ENCODE measurements at places on chromosomes 12 and 14. TPM values are rescaled to one million over a fixed set of nuclear protein-coding genes. Genes with fewer than 3 reads are reported as not detected.
A peak's percentile ranks its signal among the peaks of the same experiment; 100 is the strongest.

NFE2 gene
- total RNA-seq, result 2.7 TPM

RNASE7 gene
- not detected for total RNA-seq

ACACB gene
- total RNA-seq, result 16.2 TPM

AEBP2 gene
- total RNA-seq, result 20.0 TPM

GPR132 gene
- total RNA-seq, result under 0.01 TPM

- peak; percentile 84 for DNase-seq
Observed at GRCh38 chr14:71855399-71856036, 76.7 kb upstream of the RGS6 start.

DNA sequence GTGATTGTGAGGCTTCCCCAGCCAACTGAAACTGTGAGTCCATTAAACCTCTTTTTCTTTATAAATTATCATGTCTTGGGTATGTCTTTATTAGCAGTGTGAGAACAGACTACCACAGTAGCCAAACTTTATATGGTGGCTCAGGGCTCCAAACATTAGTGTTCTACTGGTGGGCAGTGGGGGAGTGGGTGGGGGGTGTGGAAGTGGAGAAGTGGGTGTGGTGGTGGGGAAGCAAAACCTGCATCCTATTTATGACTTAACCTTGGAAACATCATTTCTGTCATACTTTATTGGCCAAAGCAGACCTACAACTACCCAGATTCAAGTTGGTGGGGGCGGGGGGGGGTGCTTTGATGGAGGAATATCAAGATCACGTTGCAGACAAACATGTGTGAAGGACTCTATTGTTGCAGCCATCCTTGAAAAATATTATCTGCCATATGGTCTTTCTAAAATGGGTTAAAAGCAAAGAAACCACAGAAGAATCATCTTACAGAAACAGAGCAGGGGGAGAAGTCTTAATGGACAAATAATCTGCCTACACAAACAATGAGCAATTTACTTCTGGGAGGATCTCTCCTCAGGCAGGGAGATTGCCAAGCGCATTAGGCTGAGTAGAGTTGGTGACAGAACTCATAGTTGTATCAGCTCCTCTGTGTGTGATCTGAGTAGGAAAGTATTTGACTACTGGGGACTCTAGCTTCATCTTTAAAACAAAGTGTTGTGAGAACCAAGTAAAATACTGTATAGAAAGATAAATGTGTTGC lies 1.4 kb upstream of the PWP1 start:
- DNase-seq, result peak; percentile 81

GRCh38 chr12:109736552-109737108 lies 23.0 kb downstream of the FAM222A start:
- DNase-seq, result peak; percentile 91

DNA sequence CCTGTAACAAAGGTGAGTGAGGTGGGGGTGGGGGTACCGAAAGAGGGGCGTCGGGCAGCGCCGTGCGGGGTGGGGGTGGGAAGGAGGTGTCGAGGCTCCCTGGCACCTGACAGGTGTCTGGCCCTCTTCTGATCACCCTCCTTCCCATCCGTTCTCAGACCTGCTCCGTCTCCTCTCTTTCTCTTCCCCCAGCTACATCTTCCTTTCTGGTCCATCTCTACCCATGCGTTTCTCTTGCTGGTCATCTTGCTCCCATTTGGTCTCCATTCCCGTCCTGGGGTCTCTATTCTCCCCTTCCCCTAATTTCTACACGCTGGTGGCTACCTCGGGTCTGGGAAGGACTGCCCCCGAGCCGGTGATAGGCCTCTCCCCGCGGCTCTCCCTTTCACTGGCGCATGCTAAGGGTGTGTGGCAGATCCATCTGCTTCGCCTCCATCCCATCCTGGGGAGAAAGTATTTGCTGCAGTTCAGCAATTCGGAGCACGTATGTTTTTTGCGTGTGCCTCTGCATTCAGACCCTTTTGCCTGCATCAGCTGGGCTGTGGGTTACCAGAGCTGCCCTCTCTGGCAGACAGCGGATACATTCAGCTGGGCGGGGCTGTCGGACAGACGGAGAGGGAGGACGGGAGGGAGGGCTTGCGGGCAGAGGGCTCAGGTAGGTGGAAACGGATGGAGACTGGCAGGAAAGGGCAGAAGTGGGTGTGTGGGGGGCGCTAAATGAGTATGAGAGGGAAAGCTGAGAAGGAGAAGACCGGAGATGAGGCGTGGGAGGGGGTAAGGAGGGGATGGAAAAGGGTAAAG lies 730 bp downstream of the CLSTN3 start:
- DNase-seq, result peak; percentile 93

DNA sequence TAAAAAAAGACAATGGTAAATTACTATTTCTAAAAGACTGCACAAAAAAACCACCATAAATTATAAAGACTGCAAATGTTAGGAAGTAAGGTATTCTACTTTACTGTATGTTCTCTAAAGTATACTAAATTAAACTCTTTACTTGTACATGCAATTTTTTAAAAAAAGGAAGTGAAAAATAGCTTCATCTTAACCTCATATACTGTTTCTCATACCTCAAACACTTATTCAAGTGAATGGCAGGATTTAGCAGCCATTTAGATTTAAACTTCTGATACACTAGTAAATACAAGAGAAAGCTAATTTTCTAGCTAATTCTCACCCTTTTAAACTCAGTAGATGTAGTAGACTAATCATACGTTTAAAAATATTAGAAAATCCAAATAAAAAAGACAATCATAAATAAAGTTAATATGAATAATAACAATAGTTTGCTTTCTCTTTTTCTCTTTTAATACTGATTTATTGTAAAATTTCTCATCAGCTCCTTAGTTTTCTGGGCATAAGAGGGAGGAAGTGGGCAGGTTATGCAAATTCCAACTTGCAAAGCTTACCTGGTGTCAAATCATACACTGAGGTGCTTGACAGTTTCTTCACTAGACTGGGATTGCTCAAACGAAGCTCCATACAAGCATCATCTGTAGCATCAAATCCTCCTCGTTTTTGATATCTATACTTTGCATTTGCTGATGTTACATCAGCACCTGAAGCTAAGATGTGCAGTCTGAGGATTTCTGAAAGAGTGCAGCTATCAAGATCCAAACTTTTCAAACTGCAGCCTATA lies 71.0 kb upstream of the CFL2 start:
- DNase-seq, result no peak

DNA sequence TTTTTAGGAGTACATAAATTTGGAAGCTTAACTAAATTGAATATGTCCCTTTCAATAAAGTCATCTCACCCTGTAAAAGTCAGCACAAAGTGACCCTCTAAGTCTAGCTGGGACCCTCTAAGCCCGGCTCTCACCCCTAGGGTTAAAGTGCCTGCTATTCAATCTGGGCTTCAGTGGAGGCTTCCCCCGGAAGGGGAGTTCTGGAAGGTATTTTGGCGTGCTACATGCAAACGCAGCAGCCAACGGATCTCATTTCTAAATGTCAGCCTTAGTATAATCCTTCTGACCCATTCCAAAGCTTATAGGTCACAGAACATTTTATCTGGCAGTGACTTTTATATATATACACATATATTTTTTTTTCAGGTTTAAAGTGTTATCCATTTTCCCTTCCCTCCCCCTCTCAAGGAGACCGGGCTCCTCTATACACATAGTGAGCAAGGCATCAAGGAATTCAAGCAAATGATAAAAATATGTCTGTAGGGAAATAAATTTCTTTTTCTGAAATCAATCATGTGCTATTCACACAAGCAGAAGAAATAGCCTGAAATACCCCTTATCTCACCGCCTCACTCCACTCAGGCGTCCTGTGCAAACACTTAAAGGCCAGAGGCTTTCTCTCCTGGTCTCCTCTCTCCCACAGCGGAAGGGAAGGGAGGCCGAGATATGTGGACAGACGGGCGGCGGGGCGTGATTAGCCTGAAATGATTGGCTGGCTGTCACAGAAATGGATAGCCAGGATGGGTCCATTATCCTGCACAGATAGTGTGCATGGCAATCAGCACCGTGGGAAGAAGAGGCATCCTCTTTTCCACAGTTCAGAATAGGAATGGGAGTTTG lies 301.7 kb downstream of the GALC start:
- DNase-seq, result no peak

GRCh38 chr14:48690349-48690748 lies 895.8 kb downstream of the RPS29 start:
- no peak for DNase-seq

DNA sequence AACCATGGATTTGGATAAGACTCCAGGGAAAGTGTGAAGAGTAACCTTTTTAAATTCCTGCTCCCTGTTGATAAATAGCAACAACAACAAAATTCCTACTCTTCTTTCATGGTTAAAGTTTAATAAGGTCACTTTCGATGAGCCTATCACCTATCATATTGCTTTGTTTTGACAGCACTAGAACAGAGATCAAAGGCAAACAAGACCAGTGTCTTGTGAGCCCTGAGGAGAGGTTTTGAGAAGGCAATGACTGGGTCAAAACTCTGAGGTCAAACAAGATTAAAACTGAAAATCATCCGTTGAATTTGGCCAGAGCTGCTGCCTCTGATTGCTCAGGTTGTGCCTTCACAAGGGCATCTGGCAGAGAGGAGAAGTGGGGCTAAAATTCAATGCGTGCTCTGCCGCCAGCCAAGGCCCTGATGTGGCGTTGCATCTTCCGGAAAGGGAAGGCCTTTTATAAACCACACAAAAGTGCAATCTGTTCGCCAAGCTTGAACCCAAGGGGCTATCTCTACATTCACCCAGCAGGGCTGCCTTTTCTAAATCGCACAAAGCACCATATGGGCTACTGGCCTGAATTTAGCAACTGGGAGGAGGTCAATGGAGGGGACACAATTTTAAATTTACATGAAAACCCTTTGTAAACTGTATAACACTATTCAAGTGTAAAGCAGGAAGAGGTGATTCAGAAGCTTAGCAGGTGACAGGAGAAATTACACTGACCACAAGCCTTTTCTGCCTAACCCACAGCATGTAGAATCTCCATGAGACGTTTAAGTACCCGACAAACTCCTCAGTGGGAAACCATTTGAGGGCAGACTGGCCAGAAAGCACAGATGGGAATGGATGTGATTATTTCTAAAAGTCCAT lies 140.8 kb downstream of the DAD1 start:
- DNase-seq, result no peak

Data from osteoblast (primary cell).